Ovary (tissue), 10 donors: ENCODE measurements at places on chromosomes 6 and 20. TPM values are rescaled to one million over a fixed set of nuclear protein-coding genes. Genes with fewer than 3 reads are reported as not detected.
A peak's percentile ranks its signal among the peaks of the same experiment; 100 is the strongest.

DNA sequence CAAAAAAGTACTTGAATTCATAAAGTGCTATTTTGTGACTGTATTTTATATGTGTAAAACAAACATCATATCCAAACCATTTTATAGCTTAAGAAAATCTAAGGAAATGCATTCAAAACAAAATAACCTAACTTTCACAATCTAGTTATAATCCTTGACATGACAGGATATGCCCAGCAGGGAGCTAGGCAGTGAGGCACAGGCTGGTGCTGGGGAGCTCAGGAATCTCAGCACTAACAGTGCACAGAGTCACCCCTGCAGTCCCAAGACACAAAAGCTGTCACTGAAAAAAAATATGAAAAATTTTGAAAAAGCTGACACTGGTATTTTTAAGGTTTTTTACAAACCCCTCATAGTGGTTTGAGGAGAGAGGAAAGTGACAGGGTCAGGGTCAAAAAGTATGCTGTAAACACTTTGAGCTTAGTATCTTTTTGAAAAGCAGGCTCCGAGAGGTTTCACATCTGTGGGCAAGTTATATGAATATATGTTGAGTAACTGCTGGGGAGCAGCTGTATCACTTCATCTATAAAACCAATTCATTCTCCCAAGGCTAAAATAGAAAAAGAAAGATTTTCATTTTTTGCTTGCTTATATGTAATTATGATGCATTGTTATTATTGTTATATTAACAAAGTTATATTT is 24.1 kb downstream of the LGSN start:
- no peak overlapping the region for H3K27ac ChIP-seq
- H3K36me3 ChIP-seq = no peaks in the 10 kb centered on the region
- no peaks in the 10 kb centered on the region for H3K27me3 ChIP-seq

GRCh38 chr6:52522655-52523054 is 54.2 kb downstream of the TRAM2 start:
- H3K4me1 ChIP-seq = peaks cover 20% of the 10 kb centered on the region
- H3K27me3 ChIP-seq = no peaks in the 10 kb centered on the region
- no peak overlapping the region for H3K4me3 ChIP-seq
- DNase-seq = no peak
- no peaks in the 10 kb centered on the region for H3K36me3 ChIP-seq

- no peak overlapping the region for H3K27ac ChIP-seq
- no peak overlapping the region for H3K4me3 ChIP-seq
- no peaks in the 10 kb centered on the region for H3K27me3 ChIP-seq
- no peaks in the 10 kb centered on the region for H3K36me3 ChIP-seq
These were observed 6.7 kb downstream of the RAET1G start for GRCh38 chr6:149915970-149916865.

- DNase-seq = no peak
- H3K27me3 ChIP-seq = no peaks in the 10 kb centered on the region
- peaks cover 1% of the 10 kb centered on the region for H3K4me1 ChIP-seq
- H3K4me3 ChIP-seq = no peak overlapping the region
- no peak overlapping the region for H3K27ac ChIP-seq
These were observed 47.1 kb downstream of the AKIRIN2 start for GRCh38 chr6:87654875-87655454.

DNA sequence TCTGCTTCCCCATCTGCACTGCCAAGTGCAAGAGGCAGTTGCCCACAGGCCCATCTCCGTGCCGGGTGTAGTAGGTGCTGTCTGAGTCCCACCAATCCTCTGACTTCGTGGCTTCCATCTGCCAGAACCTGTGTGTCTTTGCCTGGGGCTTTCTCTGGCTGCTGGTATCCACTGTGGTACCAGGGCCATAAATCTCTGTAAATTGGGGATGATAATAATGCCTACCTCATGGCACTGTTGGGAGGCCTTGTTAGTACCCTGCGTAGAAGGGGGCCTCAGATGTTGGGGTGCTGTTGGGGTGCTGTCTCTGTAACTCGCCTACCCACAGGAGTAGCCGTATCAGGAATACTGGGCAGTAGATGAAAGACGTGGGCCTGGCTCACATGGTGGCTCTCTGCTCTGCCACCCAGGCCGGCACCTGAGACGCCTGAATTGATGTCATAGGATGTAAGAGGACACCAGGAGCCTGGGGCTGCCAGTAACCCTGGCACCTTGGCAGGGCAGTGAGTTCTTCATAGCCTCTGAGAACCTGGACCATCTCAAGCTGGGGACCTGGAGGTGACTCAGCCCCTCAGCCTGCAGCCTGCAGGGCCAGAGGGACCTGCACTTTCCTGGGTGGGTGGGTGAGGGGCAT is 94.1 kb upstream of the RNF24 start:
- no peak overlapping the region for H3K27ac ChIP-seq
- H3K36me3 ChIP-seq = no peaks in the 10 kb centered on the region
- no peak overlapping the region for H3K4me3 ChIP-seq

DNA sequence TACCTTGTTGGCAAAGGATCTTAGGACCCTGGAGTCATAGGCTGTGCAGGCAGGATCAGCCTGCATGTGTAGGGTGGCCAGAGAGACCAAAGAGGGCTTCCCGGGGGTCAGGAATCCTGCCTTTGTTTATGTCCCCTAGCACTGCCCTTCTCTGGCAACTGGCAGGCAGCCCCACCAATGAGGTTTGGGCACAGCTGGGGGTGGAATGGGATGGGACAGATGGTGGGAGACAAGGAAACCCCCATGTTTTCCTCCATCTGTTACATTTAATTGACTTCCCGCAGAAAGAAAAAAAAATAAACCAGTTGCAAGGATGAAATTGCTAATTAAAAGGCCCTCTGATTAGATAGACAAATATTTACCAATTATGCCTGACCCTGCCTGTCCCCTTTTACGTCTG is 27.6 kb downstream of the CD40 start:
- no peak overlapping the region for H3K4me3 ChIP-seq
- DNase-seq = no peak
- H3K27ac ChIP-seq = no peak overlapping the region
- no peaks in the 10 kb centered on the region for H3K27me3 ChIP-seq
- no peaks in the 10 kb centered on the region for H3K4me1 ChIP-seq

- H3K4me1 ChIP-seq = no peaks in the 10 kb centered on the region
- H3K27me3 ChIP-seq = no peaks in the 10 kb centered on the region
- DNase-seq = no peak
- no peak overlapping the region for H3K4me3 ChIP-seq
- no peak overlapping the region for H3K27ac ChIP-seq
These were observed 80.7 kb upstream of the CLDN20 start for GRCh38 chr6:155183095-155183494.

GRCh38 chr20:53926428-53927028 is 143.9 kb downstream of the BCAS1 start:
- DNase-seq = no peak
- H3K4me3 ChIP-seq = no peak overlapping the region
- H3K36me3 ChIP-seq = no peaks in the 10 kb centered on the region
- H3K27me3 ChIP-seq = no peaks in the 10 kb centered on the region

GRCh38 chr6:157760589-157761330 is 62.3 kb upstream of the SNX9 start:
- H3K4me3 ChIP-seq = no peak overlapping the region
- no peaks in the 10 kb centered on the region for H3K36me3 ChIP-seq
- no peak overlapping the region for H3K27ac ChIP-seq
- H3K27me3 ChIP-seq = no peaks in the 10 kb centered on the region
- peaks cover 14% of the 10 kb centered on the region for H3K4me1 ChIP-seq

GRCh38 chr6:63415286-63415685 is 95.5 kb upstream of the LGSN start:
- H3K27ac ChIP-seq = no peak overlapping the region
- H3K4me1 ChIP-seq = no peaks in the 10 kb centered on the region

- no peaks in the 10 kb centered on the region for H3K27me3 ChIP-seq
- no peaks in the 10 kb centered on the region for H3K36me3 ChIP-seq
- no peak overlapping the region for H3K4me3 ChIP-seq
These were observed 4.1 kb downstream of the TRPC4AP start for GRCh38 chr20:35088231-35089145.

- peak overlapping the region; percentile 43 for H3K4me3 ChIP-seq
- H3K4me1 ChIP-seq = peaks cover 5% of the 10 kb centered on the region
- peak; percentile 97 for DNase-seq
- H3K27me3 ChIP-seq = no peaks in the 10 kb centered on the region
- peak overlapping the region; percentile 88 for H3K27ac ChIP-seq
- no peaks in the 10 kb centered on the region for H3K36me3 ChIP-seq
These were observed 130.5 kb downstream of the CEBPB start for GRCh38 chr20:50320901-50321796.

DNA sequence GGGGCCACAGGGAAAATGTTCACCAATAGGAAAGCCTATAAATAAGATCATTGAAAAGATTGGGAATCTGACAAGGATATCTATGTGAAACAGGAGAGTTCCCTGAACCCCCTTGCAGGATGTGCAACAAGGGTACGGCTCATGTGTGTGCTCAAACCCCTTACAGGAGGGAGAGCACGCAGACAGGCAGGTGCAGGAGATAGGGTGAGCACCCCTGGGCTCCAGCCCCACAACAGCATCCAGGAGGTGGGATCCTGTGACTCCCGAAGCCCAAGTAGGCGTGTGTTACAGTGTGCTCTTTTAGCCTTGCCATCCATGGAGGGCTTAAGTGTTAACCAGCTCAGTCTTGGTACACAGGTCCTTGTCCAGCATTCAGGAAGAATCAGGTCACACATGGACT is 204.2 kb downstream of the BMP7 start:
- H3K36me3 ChIP-seq = no peaks in the 10 kb centered on the region
- no peak overlapping the region for H3K4me3 ChIP-seq
- no peaks in the 10 kb centered on the region for H3K4me1 ChIP-seq
- H3K27me3 ChIP-seq = no peaks in the 10 kb centered on the region
- no peak overlapping the region for H3K27ac ChIP-seq
- DNase-seq = no peak

The LINC00237 gene
- total RNA-seq = 0.72 TPM

The KCNK16 gene
- not detected for total RNA-seq

The ELOVL2 gene
- 1.4 TPM for total RNA-seq

The KIF13A gene
- 38.3 TPM for total RNA-seq

The GRM1 gene
- 0.10 TPM for total RNA-seq

The ADA gene
- total RNA-seq = 3.2 TPM

The EYS gene
- total RNA-seq = not detected

The TP53TG5 gene
- total RNA-seq = not detected
